Left renal pelvis (tissue), 4 donors: ENCODE measurements at places on chromosomes 3 and 15. TPM values are rescaled to one million over a fixed set of nuclear protein-coding genes. Genes with fewer than 3 reads are reported as not detected.

CLRN1 gene
- not detected for polyA plus RNA-seq

- no peak for DNase-seq
Measured at GRCh38 chr3:189947948-189948723, 172.6 kb downstream of the P3H2 start.

ESYT3 gene
- 0.50 TPM for polyA plus RNA-seq

DNA sequence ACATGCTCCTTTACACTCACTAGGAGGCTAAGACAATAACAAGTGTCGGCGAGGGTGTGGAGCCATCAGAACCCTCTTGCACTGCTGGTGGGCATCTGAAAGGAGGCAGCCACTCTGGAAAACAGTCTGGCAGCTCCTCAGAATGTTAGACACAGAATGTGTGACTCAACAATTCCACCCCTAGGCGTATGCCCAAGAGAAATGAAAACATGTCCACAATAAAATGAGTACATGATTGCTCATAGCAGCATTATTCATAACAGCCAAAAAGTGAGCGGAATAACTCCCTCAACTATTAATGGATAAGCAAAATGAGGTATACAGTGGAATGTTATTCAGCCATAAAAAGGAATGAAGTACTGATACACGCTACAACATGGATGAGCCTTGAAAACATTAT is 57.8 kb downstream of the WNT7A start:
- DNase-seq = no peak

GRCh38 chr3:27985369-27986035 is 255.9 kb upstream of the CMC1 start:
- no peak for DNase-seq

DUOXA2 gene
- not detected for polyA plus RNA-seq

GRCh38 chr15:77846360-77846759 is 213.6 kb upstream of the LINGO1 start:
- DNase-seq = no peak
